Astrocyte of the spinal cord (primary cell): ENCODE measurements at places on chromosomes 11 and 22.

DNA sequence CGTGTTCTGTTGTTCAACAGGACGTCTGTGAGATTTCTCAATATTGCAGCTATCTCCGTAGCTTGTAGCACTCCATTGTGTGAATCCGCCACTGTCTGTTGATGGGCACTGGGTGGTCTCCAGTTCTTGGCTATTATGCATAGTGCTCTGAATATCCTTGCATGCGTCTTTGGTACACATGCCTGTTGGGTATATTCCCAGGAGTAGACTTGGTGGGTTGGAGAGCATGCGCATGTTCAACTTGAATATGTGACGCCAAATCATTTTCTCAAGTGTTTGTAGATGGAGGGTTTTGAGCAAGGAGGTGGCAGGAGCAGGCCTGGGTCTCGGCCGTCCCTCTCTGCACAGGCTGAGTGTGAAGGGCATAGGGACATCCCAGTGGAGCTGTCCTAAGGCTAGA is 24.8 kb upstream of the TSKU start:
- no peak for DNase-seq

DNA sequence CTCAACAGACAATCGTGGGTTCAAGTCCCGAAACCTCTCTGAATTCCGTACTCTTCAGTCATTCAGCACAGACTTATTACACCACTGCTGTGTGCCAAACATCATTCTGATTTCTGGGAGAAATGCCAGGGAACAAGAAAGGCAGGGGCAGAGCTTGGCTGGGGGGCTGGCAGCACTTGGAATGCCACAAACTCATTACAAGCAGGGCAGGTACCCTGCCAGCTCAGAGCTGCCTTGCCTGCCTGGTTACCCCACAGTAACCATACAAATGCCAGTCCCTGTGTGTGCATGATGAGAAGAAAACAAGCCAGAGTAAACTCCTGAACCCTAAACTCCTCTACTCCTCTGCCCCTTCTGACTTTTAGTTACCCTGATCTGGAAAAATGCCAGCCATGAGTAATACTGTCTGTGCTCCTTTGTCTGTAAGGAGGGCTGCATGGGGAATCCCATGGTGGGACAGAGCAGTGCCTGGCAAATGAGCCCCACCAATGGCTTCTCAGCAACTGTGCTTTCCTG is 6.9 kb upstream of the RAD9A start:
- peak; percentile 43 for DNase-seq

- no peak for DNase-seq
Measured at GRCh38 chr11:76795290-76795935, 12.3 kb downstream of the TSKU start.

GRCh38 chr11:12291766-12292165 is 85.6 kb upstream of the PARVA start:
- no peak for DNase-seq

DNA sequence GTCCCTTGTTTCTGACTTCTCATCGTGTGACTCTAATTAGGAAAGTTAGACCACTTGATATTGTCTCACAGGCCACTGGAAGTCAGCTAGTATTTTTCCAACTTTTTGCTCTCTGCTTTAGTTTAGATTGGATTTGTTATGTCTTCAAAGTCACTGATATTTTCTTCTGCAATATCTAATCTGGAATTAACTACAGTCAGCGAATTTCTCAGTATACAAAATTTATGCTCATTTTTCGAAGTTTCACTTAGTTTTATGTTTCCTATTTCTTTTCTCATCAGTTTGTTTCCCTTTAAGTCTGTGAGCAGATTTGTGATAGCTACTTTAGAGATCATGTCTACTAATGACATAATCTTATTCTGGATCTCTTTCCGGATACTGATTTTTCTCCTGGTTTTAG is 1027.2 kb upstream of the CNTN5 start:
- DNase-seq, result no peak

- DNase-seq, result peak; percentile 90
Measured at GRCh38 chr22:41563051-41563711, 2.4 kb downstream of the CSDC2 start.

GRCh38 chr11:12121517-12121916 is 11.1 kb downstream of the MICAL2 start:
- DNase-seq, result no peak

- DNase-seq, result peak; percentile 70
Measured at GRCh38 chr11:76266286-76267100, 60.2 kb upstream of the WNT11 start.

DNA sequence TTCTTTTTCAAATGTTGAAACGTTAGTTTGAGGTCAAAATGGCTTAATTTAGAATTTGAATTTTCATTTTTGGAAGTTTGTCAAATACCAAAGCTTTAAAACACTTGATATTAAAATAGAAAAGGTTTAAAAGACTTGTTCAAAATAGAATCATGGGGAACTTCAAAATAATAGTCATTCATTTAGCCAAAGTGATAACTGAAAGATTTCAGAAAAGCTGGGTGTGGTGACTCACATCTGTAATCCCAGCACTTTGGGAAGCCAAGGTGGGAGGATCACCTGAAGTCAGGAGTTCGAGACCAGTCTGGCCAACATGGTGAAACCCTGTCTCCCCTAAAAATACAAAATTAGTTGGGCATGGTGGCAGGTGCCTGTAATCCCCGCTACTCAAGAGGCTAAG is 10.9 kb downstream of the GSTP1 start:
- DNase-seq, result no peak

- no peak for DNase-seq
Measured at GRCh38 chr11:101757741-101758140, 157.1 kb upstream of the CEP126 start.

- DNase-seq, result peak; percentile 23
Measured at GRCh38 chr22:47474464-47474863, 712.0 kb downstream of the TBC1D22A start.

DNA sequence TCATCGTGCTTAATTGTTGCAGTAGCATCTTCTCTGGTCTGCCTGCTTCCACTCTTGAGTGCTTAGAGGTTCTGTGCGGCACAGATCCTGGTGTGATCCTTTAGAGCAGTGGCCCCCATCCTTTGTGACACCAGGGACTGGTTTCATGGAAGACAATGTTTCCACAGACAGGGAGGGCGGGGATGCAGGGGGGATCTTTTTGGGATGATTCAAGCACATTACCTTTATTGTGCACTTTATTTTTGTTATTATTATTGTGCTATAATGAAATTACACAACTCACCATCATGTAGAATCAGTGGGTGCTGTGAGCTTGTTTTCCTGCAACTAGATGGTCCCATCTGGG is 76.8 kb upstream of the SHANK2 start:
- no peak for DNase-seq

- no peak for DNase-seq
Measured at GRCh38 chr11:26556582-26556981, 15.5 kb downstream of the MUC15 start.

DNA sequence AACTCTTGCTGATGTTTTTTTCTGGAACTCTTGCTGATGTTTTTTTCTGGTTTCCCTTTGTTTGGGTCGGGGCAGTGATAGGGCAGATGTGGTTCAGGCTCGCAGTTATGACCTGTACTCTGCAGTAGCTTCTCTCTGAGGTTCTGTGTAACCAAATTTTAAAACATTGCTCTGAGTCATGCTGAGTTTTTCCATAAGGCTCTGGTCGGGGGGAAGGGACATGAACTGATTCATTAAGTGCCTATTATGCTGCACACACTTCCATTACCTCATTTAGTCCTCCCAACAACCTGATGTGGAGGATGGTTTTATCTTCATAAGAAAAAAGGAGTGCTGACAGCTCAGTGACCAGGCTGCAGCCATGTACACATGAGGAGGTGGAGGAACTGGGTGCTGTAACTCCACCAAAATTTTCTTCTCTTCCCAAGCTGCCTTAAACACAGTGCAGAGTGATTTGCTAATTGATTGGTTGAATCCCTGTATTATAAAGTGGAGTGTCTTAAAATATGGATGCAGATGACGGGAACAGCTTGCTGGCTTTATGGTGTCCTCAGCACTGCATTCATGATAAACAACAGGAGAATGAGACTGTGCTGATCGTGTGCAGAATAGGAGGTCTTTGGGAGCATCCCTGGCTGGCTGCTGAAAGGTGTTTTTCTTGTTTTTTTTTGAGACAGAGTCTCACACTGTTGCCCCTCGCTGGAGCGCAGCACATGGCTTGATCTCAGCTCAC is 19.1 kb downstream of the TNRC6B start:
- DNase-seq, result peak; percentile 92

GRCh38 chr11:532986-533585 is 2.3 kb downstream of the HRAS start:
- DNase-seq, result no peak

GRCh38 chr11:39570526-39570925 is 1888.9 kb downstream of the LRRC4C start:
- no peak for DNase-seq
